ENCODE measurements at places on chromosomes 1 and 21.

- DNase-seq = no peak
Observed at GRCh38 chr1:54421101-54421504, 14.9 kb upstream of the SSBP3 start.

GRCh38 chr1:23357138-23357908, 12.3 kb downstream of the ZNF436 start:
- DNase-seq = no peak

DNA sequence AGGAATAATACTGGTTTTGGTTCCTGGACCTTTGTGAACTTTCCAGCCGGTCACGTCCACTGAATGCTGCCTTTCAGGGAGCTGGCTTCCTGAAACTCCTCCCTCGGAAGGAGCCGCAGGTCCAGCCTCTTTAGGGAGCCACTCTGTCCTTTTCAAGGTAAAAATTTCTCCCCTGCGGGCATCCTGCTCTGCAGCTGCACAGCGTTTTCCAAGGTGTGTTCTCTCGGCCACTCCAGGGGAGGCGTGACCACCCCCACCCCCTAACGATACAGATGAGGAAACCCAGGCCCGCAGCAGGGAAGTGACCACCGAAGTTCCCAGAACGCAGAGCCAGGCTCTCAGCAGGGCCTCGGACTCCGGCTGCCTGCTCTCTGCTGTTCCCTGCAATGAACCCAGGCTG, 21.5 kb downstream of the PADI2 start:
- DNase-seq = no peak

DNA sequence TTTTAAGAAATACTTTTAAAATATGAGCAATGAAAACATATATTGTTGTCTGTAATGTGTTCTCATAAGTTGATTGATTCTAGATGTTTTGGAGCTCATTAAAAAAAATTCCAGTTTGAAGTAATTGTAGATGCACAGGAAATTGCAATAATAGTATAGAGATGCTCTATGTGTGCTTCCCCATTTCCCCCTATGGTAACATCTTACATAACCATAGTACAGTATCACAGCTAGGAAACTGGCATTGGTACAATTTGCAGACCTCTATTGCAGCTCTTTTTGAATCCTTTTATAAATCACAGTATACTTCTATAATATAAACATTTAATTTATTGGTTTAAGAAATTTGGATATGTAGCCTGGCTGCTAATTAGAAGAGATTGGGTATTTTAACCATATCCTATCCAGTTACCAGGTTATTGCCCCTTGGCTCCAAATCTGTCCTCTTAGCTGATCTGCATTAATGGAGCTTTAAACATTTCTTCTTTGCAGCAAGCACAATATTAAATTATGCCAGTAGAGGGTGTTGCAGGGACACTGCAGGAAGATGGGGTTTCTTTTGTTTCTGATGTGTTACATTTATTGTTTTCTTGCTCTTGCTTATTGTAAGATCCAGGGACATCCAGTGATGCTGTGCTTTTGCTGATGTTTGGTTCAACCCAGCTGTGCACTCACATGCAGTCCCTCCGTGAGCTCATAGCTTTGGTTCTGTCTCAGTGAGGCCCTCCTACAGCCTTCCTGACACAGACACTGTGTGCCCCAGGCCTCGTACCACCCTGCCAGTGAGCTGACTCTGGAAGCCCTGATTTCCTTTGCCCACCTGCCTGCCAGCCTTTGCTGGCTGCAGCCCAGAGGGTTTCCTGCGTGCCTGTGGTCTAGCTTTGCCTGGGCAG, 103.3 kb downstream of the RABGAP1L start:
- DNase-seq = no peak

GRCh38 chr1:41475346-41475745, 9.1 kb downstream of the EDN2 start:
- DNase-seq = no peak

DNA sequence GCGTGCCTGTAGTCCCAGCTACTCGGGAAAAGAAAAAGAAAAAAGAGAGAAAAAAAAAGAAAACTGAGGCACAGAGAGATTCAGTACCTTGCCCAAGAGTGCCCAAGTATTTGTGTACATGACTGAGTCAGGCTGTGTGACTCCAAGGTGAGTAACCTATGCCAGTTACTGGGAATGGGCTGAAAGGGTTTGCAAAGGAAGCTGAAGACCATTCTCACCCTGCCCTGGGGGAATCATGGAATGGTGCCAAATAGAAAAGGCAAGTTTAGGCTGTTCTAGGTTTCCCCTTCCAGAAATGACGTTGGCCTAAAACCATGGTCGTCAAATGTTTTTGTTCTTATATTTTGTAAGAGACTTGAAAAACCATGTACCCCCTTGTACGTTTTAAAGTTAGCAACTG, 37.9 kb upstream of the LRIG2 start:
- no peak for DNase-seq

DNA sequence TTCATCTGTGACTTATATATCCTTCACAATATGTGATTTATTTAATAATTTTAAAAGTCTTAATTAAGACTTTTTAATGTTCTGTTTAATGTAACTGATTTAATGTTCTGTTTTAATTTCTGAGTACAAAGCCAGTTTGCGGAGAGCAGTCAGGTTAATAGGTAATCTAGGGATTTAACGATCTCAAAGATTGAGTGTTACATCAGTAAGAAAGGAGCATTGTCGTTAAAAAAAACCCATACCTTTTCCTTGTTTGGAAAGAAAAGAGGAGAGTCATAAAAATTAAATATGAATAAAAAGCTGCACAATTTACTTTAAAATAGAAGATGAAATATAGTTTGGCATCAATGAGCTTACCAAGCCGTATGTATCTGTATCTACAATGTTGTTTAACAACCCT, 621.4 kb downstream of the KIF26B start:
- DNase-seq = no peak
